ENCODE measurements at places on chromosomes 5 and 9.

DNA sequence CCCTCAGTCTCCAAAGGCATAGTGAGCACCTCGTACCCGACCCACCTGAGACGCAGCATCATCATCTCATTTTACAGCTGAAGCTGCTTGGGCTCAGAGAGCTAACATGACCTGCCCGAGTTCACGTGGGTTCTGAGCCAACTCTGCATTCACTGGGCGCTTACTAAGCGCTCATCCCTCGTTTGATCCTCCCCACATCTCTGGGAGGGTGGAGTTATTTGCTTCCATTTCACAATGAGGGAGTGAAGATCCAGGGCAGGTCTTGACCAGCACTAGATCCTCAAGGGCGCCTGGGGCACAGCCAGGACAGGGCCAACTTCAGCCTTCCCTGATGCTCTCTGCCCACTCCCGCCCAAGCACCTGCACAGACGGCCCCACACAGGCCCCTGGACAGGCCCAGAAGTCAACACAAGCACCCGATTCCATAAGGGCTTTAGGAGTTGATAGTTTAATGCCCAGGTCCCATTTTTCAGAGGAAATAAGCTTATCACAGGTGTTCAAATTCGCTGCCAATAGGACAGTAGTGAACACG is 80.8 kb downstream of the HRH2 start:
- no peak for DNase-seq

GRCh38 chr5:116454417-116454927 is 120.2 kb downstream of the SEMA6A start:
- DNase-seq = no peak

DNA sequence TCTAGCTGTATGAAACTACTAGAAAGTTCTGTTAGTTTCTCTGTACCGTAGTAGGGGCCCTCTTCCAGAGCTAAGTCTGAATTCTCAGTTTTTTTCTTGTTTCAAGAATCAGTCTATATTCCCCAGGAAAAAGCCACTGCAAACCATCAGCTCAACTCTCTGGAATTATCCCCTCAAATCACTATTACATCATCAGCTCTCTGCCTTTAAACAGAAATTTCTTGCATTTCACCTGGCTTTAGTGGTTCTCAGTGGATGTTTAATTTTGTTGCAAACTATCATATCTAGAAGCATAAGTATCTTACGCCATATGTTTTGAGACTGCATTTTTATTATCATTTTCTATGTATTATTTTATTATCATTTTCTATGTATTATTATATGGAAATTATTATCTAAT is 55.2 kb upstream of the PPP2CA start:
- DNase-seq = no peak

- DNase-seq = no peak
Measured at GRCh38 chr5:3601061-3601710, 5.6 kb downstream of the IRX1 start.

DNA sequence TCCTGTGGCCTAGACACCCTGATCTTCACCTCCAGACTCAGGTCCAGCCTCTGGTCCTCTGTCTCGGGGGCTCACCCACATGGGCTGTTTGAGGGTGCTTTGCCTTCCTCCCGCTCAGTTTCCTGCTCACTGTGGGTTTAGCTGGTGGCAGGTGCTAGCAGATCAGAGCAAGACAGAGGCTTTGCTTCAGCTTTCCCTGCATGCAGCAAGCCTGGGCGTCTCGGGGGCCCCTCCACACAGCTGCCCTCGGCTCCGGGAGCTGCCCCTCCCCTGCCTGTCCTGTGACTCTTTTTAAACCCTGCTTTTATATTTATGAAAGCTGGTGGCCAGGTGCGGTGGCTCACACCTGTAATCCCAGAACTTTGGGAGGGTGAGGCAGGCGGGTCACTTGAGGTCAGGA is 14.6 kb downstream of the MRPL36 start:
- DNase-seq = no peak

- DNase-seq = no peak
Measured at GRCh38 chr9:72477930-72478518, 43.4 kb upstream of the TMC1 start.

DNA sequence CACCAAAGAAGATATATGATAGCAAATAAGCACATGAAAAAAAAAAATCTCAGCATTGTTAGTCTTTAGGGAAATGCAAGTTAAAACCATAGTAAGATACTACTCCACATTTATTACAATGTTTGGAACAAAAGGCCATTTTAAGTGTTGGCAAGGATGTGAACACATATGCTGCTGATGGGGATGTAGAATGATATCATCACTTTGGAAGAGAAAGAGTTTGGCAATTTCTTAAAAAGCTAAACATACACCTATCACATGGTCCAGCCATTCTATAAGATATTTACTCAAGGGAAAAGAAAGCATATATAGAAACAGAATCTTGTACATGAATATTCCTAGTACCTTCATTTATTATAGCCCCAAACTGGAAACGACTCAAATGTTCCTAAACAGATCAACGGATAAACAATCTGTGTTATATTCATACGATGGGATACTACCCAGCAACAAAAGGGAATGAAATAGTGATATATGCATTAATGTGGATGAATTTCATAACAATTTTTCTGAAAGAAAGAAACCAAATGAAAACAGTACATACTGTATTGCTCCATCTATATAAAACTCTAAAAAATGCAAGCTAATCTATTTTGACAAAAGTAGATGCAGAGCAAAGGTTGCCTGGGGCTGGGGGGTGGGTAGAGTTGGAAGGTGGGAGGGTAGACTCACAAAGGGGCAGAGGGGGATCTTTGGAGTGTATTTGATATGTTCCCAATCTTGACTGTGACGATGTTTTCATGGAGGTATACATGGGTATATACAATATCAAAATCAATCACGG is 45.7 kb upstream of the SMAD5 start:
- no peak for DNase-seq
